Right kidney (tissue), 9 donors: ENCODE measurements at places on chromosomes 1 and 21.
A peak's percentile ranks its signal among the peaks of the same experiment; 100 is the strongest.

DNA sequence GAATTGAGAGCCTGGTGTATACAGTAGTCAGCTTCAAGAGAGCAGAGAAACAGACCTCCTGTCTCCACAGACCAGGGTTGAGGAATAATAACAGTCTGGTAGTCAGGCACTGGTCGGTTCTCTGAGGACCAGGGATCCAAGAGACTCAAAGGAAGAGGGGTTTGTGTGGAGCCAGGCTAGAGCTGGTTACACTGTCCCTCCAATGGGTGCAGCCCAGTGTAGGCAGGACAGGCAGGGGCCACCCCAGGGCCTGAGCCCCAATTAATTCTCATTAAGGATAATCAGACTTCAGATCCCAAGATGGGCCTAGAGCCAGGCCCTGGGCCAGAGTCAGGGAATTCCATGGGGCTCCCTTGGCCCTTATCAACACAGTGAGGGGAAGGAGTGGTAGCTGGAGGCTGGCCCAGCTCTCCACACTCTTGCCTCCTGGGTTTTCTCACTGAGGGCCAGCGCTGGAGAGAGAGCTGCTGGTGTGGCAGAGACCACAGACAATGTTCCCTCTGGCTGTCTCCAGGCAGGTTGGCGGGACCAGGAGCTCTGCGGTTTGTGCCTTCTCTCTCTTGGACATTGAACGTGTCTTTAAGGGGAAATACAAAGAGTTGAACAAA lies 9.1 kb downstream of the SEMA4A start:
- no peak for DNase-seq

DNA sequence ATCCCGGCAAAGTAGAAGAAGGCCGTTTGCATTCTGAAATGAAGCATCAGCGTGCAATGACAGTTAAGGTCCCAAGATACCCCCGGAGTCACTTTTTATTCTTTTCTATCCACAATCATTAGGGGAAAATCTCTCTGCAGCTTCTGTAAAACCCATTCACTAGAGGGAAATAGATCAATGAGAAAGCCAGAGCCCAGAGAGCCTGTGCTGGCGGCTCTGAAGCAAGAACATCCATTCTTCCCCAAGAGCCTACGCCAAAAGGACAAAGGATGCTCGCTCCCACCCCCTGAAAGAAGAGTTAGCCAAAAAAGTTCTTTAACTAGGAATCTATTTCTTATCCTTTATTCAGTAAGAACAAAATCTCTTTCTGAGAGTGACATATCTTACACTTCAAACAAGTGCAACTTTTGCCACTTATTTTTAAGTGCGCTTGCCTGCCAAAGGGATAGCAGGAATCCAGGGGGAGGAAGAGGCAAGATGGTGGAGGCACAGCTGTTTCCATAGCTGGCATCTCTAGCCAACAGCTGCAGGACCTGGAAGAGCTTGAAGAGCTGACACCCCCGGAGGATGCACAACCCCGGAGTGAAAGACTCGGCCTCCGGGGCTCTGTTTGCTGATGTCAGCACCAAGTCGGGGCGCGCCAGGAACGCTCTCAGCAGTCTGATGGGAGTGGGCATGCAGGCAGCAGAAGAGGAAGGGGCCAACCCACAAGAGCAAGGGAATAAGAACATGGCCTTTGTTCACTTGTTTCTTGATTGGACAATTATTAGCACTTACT lies 68.7 kb downstream of the KCNN3 start:
- DNase-seq: no peak

GRCh38 chr21:15282665-15283064 lies 217.9 kb upstream of the NRIP1 start:
- no peak for DNase-seq

GRCh38 chr1:57024855-57025254 lies 59.0 kb upstream of the C8B start:
- DNase-seq: peak; percentile 49

- no peak for DNase-seq
Observed at GRCh38 chr21:39118061-39118460, 65.2 kb downstream of the PSMG1 start.

- no peak for DNase-seq
Observed at GRCh38 chr1:160675641-160676410, 29.0 kb upstream of the SLAMF1 start.

DNA sequence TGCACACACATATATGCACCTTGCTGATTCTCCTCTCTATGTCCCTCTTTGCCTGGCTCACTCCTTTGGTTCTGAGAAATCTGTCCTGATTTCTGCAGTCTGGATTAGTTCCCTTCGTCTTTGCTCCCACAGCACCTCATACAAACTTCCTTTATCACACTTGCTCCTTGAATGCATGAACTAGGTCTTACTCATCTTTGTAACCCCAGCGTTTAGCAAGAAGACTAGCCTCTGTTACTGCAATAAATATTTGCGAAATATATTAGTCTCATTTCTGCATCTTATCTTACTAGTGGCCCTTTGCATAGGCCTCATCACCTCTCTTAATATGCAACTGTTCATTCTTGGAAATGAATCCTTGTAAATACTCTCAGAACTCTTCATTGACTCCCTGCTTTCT lies 11.4 kb downstream of the SMYD2 start:
- no peak for DNase-seq

GRCh38 chr1:215160351-215160750 lies 77.8 kb downstream of the KCNK2 start:
- DNase-seq: no peak

DNA sequence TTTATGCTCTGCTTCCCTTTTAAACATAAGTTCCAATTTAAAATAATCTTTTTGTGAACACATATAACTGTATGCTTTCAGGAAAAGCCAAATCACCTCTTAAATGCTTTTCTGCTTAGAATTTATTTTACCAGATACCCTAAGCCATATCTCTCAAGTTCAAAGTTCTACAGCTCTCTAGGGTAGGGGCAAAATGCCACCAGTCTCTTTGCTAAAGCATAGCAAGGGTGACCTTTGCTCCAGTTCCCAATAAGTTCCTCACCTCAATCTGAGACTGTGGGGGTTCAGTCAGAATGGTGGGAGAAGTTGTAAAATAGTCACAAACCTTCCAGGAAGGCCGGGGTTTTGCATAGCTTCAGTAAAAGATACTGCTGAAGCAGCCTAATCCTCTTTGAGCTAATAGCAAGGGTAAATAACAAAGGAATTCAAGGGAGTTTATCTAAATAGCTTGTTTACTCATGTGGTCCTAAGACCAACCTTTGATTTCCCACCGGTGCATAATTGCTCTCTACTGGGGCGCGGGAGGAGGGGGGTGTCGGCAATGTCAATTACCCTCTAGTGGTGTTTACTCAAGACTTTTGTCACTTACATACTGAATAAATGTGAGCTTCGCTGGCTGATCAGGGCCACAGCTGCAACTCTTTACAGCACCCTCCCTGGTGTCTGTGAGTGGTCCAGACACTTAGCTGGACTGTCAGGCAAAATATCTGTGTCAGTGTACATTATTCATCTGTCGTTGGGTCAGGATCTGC lies 1376.2 kb downstream of the NCAM2 start:
- DNase-seq: no peak

DNA sequence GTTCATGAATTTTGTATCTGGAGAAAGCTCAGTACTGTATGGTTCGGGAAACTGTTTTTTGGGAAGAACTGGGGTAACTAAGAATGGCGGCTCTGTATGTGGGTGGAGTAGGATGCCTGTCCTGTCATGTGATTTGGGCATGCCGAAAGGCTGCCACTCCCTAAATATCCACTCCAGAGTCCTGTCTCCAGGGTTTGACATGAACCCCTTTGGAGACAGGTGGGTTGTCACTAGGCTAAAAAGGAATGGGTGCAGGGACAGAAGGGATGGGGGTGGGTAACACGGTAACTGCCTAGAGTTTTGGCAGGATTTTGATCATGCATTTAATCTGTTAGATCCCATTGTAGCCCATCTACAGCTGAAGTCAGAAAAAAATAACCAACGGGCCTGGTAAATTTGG lies 150.1 kb downstream of the KCNJ6 start:
- no peak for DNase-seq

DNA sequence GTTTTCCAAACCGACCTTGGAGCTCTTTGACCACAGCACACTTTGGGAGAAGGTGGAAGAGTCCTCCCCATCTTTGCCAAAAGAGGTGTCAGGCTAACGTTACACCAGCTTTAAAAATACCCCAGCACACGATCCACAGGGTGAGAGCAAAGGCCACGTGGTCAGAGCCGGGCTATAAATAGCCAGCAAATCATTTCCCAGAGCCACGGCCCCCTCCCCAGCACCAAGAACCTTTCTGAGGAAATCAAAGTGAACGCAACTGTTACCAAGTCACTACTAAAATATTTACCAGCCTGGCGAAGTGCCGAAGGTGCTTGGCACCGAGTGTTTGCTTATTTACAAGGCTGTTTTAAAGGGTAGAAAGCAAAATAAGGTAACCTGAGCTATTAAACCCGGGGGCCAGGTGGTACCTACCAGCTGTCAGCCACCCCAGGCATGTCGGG lies 72.4 kb downstream of the CASZ1 start:
- no peak for DNase-seq

DNA sequence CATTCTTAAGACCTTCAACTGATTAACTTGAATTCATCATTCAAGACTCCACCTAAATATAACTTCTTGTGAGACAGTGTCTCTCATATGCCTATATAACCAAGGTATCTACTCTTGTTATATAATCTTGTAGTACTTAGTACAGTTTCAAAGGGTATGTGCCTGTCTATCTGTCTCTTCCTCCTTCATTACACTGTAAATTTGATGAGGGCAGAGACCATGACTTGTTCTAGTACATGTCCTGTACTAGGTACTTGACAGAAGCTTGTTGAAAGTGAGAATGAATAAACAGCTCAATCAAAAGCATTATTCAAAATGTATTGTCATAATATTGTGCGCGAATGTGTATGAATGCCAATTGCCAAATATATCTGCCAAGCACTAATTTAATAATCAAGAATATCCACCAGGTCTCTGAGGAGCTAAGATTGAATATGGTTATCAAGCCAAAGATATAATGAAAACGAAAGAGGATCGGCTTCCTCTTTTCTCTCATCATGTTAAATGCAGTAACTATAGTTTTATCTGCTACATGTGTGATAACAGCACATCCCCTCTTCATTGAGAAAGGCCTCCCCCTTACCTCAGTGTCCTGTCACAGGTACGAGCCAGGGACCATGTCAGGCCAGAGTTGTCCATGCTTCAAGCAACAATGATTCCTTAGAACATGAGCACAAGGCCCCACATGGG lies 117.3 kb downstream of the UCHL5 start:
- DNase-seq: no peak

DNA sequence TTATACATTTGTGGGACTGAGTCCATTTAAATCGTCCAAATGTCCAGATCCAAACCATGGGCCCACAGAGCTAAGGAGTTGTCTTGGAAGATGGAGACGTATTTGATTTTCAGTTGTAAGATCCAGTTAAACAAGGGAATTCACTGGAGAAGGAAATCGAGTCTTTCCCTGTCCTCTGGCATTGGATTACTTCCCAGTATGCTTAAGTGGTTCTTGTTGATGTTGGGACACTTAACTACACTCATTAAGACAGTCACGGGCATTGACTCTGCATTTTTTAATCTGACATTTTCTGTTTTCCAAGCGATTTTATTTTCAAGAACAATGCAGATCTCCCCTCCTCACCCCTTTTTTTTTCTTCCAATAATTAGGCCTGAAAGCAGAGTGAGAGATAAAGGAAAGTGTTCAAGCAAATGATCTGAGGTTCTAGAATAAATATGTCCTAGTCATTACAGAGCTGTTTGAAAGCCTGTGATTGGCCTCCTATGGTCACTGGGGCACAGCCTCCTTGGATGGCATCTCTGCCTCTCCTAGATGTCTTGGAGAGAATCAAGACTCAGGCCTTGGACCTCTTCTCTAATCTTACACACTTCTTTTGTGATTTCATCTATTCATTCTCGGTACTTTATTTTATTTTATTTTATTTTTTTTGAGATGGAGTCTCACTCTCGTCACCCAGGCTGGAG lies 48.9 kb downstream of the CD247 start:
- no peak for DNase-seq

- DNase-seq: no peak
Observed at GRCh38 chr1:37831809-37832208, 23.8 kb upstream of the YRDC start.

DNA sequence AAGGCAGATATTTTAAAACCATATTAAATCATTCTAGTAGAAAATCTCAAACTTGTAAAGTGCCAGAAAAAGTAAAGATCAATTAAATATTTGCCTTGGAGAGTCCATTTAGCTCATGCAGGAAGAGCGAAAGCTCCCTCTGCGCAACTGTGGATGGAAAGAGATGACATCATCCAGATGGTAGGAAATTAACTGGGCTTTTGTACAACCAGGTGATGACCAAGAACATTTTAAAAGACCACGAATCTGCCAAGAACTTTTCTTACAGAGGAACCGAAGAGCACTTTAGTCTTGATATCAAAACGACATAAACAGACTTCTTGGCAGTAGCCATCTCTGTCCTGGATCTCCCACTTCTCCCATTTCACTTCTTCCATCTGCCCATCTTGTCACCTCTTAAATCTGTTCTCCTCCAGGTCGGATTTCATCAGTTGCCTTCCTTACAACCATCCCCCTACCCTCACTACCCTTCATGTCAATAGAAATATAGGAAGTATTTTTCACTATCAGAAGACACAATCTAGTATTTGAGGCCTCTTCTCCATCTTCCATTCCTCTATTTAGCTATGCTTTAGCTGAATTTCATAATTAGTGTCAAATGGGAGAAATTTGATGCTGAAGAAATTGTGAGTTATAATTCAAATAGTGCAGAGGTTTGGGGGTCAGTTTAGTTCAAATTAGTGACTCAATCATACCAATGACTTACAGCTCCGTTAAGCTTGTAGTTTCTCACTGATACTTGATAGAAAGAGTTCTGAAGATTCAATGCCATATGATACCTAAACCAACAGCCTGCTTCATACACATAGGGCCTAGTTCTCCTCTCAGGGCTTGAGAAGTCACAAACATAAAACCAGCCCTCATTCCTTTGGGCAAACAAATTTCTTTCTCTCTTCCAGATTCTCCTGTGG lies 22.0 kb upstream of the DNASE2B start:
- no peak for DNase-seq

- DNase-seq: no peak
Observed at GRCh38 chr1:244394826-244395765, 56.6 kb downstream of the ADSS2 start.

GRCh38 chr1:111803951-111804350 lies 48.2 kb downstream of the DDX20 start:
- no peak for DNase-seq

DNA sequence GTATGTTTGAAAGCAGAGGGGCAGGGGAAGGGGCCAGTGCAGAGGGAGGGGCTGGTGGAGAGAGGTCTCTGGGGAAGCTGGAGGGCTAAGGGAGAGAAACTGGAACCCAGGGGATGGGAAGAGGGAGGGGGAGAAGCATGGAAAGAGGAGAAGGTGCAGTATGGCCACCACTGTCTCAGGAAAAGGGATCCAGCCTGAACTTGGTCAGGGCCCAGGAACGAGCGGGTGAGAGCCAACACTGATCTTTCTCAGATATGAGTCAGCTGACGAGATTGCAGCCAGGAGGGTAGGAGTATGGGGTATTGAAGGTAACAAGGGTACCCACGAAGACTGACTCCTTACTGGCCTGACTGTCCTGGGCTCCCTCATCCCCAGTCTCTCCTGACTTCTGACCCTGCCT lies 18.0 kb downstream of the TIE1 start:
- no peak for DNase-seq
